ENCODE measurements at places on chromosomes 5 and 9.
A peak's percentile ranks its signal among the peaks of the same experiment; 100 is the strongest.

- DNase-seq = peak; percentile 84
These were observed 53.3 kb upstream of the FAM169A start for GRCh38 chr5:74919487-74919886.

GRCh38 chr5:36079200-36079781 is 12.6 kb upstream of the UGT3A2 start:
- DNase-seq = peak; percentile 64

GRCh38 chr9:132986114-132986513 is 7.6 kb downstream of the GFI1B start:
- DNase-seq = no peak

DNA sequence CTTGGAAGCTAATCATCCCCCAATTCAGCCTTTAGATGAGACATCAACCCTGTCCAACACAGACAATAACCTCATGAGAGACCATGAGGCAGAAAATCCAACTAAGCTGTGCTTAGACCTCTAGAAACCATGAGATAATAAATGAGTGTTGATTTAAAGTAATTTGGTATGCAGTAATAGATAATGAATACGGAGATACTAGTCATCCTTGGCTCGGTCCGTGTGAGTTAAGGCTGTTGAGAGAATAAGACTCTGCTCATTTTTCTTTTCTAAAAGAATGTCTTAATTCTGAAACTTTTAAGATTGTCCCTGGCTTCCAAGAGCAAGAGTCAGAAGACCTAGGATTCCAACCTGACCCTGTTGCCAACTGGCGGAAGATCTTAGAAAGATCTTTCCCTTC is 6.1 kb downstream of the TNC start:
- DNase-seq = no peak

- DNase-seq = no peak
These were observed 103.3 kb downstream of the SVEP1 start for GRCh38 chr9:110476251-110476650.

DNA sequence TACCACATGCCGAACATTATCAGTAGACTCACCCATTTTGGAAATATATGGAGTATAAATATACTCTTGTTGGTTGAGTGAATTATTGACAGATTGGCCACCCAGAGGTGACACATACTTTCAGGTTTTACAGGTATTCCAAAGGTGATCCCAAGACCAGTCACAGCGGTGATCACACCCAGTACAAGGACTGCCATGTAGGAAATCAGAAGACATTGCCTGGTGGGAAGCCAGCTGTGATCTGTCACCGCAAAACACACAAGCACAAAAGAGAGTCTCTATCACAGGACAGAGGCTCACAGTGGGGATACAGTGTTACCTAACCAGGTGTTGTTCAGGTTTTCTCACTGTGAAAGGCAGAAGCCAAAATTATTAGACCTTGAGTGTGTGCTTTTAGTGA is 15.8 kb downstream of the BTF3 start:
- no peak for DNase-seq
